ENCODE measurements at places on chromosomes 2 and 18.

DNA sequence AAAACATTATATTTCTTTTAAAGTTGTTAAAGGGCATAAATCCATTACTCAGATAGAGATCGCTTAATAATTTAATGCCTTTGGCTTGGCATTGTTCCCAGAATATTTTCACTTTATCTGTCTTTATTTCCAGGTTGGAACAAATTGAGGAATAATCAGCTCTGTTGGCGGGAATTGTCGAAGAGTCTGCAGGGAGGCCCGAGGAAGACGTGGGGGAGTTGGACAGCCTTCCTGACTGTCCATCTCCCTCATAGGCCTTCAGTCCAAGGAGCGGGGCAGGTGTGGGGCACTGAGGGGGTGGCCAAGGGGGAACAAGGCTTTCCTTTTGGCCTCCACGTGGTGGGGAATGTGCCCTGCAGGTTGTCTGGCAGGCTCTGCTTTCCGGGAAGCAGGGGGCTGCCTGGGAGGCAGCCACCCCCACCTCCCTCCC, 179.6 kb downstream of the ZBTB7C start:
- DNase-seq = no peak

DNA sequence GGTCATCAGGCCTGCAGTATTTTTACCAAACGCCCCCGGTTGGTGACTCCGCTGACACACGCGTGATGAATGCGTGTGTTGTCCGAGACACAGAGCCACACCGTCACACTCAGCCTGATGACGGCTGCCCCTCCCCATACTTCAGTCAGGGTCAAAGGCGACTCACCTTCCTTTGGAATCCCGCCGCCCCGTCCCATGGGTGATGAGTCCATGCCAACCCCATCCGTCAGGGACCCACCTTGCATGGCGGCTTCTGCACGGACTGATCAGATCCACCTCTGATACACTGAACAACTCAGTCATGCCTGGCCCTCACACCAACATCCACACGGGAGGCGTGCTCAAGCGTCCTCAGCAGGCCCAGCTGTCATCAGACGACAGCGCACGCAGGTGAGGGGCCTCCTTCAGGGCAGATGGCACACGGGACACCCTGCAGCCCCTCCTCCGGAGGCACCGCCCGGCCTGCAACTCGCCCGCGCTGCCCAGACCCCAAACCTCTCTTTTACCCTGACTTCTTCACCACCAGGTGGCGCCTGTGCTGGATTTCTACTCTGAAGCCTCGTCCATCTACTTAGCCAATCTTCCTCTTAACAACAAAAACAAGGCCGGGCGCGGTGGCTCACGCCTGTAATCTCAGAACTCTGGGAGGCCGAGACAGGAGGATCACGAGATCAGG, 89.2 kb downstream of the ZNF516 start:
- no peak for DNase-seq

- DNase-seq = no peak
These were observed 88.4 kb upstream of the SP3 start for GRCh38 chr2:174053355-174054151.

- no peak for DNase-seq
These were observed 1462.8 kb upstream of the LRRTM1 start for GRCh38 chr2:81767187-81767912.

- no peak for DNase-seq
These were observed 36.5 kb upstream of the CDH19 start for GRCh38 chr18:66640431-66640830.

DNA sequence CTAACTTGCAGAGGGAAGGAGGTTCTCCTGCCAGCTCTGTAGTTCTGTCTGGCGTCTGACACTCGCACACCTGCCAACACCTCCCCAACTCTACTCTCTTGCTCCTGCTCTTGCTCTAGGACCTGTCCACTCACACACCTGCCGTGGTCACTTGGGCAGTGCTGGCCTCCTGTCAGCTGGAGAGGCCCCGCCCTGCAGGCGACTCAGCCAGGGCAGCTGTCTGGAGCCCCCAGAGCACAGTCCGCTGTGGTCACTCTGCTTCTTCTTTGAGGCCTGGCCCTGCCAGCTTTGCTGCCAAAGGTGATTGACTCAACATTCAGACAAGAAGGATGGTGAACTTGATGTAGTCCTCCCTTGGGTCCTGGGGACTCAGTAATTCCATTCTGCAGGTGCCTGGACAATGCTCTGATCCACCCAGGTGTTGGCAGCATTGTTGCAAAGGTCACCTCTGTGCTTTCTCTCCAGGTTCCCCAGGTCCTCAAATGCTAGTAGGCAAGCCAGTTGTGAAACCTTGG, 18.7 kb downstream of the TPO start:
- no peak for DNase-seq

Measured in cerebellar nuclear complex (tissue), 1 donor.